GDM1 (cell line): ENCODE measurements at places on chromosomes 6 and 20.

DNA sequence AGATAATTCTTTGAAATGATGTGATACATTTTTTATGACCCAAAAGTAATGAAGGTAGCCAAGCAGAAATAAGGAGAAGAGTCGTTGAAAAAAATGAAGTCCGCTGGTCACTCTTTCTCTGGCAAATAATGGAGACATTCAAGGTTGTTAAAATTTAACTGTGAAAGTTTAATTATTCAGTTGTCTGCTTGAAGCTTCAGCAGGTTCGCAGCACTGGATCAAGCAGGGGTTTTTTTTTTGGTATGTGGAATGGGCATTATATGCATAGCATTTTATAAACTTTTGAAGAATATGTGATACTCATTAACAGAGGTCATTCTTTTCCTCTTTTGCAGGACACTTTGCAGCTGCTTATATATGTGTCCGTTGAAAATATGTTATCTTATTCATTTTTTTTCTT is 21.6 kb upstream of the FUT9 start:
- DNase-seq = no peak

DNA sequence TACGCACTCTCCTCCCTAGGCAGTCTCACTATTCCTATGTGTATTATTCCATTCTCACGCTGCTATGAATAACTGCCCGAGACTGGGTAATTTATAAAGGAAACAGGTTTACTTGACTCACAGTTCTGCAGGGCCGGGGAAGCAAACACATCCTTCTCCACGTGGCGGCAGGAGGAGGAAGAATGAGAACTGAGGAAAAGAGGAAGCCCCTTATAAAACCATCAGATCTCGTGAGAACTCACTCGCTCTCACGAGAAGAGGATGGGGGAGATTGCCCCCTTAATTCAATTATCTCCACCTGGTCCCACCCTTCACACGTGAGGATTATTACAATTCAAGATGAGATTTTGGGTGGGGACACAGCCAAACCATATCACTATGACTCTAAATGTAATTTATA is 61.9 kb downstream of the ECT2L start:
- no peak for DNase-seq

- DNase-seq = no peak
These were observed 25.3 kb downstream of the SNX5 start for GRCh38 chr20:17943343-17943742.

- DNase-seq = no peak
These were observed 20.5 kb downstream of the COL20A1 start for GRCh38 chr20:63313349-63314014.

GRCh38 chr6:5763407-5763806 is 243.3 kb downstream of the NRN1 start:
- DNase-seq = no peak

DNA sequence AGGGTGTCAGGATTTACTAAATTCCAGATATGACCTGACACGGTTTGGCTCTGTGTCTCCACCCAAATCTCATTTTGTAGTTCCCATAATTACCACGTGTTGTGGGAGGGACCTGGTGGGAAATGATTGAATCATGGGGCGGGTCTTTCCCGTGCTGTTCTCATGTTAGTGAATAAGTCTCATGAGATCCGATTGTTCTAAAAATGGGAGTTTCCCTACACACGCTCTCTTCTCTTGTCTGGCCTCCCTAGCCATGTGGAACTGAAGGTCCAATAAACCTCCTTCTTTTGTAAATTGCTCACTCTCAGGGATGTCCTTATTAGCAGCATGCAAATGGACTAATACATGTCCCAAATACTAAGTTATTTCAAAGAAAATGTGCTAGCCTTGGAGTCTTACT is 121.1 kb downstream of the CENPW start:
- DNase-seq = no peak

DNA sequence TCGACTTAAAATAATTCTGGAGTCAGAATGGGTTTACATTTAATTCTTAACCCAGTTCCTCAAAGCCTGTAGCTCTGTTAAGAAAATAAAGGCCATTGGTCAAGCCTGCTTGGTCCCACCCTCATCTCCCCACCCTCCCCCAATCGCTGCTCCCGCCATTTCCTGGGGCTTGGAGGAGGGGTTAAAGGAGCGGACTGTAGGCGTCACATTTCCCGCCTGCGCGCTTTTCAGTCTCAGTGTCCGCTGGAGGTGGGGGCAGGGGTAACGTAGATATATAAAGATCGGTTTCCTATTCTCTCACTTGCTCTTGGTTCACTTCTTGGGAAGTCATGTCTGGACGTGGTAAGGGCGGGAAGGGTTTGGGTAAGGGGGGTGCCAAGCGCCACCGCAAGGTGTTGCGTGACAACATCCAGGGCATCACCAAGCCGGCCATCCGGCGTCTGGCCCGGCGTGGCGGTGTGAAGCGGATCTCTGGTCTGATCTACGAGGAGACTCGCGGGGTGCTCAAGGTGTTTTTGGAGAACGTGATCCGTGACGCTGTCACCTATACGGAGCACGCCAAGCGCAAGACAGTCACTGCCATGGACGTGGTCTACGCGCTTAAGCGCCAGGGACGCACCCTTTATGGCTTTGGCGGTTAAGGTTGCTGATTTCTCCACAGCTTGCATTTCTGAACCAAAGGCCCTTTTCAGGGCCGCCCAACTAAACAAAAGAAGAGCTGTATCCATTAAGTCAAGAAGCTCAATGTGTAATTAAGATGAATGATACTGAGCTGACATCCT is 58.9 kb downstream of the TRIM38 start:
- DNase-seq = peak; percentile 81

GRCh38 chr6:89313006-89313405 is 2.1 kb downstream of the GABRR2 start:
- no peak for DNase-seq

DNA sequence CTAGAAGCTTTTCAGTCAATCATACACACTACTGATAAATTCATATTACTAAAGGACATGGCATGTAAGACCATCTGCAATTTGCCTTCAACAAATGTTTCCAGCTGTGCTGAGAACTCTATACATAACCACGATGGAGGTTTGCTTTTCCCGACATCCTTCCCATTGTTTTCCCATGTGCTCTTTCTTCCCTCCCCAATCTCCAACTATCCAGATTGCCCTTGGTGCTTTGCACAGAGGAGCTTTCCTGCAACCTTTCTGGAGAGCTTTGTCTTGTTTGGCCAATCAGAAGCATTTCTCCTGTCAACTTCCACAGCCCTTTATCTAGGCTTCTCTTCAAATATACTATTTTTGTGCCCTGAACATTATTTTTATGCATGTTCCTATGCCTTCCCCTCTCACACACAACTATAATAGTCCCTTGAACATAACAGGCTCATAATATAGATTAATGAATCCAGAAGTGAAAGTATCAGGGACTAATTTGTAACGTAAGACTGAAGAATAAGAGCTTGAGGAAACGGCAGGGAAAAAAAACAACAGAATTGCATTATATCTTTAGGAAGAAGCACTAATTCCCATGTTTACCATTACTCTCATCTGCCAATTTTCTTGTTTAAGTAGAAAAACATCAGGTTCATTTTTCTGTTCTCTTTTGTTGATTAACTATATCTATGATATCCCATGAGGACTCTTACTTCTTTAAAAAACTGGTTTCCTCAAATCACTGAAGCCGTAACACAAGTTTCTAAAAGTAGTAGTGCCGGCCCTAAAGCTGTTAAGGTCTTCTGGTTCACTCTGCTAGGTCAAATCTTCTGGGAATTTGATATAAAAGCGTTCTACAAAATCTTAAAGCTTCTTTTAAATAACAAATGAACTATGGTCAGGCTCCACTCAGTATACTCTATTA is 20.1 kb downstream of the SMLR1 start:
- DNase-seq = no peak

GRCh38 chr6:135014353-135014832 is 40.2 kb downstream of the HBS1L start:
- DNase-seq = no peak

DNA sequence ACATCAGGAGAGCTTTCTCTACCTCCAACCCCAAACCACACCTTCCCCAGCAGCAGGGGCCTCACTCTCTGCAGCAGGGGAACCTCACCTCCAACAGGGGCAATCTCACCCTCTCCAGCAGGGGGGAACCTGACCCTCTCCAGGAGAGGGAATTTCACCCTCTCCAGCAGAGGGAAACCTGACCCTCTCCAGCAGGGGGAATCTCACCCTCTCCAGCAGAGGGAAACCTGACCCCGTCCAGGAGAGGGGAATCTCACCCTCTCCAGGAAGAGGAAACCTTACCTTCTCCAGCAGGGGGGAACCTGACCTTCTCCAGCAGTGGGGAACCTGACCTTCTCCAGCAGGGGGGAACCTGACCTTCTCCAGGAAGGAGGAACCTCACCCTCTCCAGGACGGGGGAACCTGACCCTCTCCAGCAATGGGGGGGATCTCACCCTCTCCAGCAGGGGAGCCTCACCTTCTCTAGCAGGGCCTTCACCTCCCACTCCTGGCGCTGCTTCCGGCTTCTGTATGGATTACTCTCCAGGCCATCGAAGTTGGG is 3.1 kb downstream of the B3GALT4 start:
- peak; percentile 16 for DNase-seq

DNA sequence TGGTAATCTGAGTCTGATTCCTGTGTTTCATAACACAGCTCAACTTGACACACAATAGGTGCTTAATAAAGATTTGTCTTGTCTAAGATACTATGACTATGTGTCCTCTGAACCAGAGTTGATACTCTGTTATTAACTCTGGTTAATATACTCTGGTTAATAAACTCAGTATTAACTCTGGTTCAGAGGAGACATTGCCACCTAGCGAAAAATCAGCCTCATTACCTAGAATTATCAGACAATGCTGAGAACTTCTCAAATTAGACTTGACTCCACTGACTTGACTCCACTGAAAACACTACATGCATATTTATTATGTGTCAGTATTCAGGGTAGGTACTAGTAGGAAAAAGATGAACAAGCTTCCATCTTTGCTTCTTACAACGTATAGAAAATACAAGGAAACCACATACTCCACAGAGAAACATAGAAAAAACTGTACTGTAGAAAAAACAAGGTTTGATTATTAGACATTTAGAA is 73.9 kb downstream of the AHI1 start:
- DNase-seq = peak; percentile 48

DNA sequence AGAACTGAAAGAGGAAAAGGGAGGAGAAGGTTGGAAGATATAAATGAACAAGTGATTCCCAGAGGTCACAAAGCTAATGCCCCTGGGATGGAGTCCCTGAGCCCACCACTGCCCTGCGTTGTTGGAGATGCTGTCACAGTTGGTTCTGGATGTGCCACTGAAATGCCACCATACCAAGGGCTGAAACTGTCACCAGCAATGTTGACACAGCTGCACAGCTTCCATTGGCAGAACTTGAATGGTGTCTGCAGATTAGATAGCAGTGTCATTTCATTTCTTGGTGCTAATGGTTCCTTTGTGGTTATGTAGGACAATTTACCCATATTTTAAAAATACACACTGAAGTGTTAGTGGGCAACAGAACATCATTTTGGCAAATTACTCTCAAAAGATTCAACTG is 120.7 kb downstream of the TBXT start:
- DNase-seq = no peak

GRCh38 chr6:3836566-3836965 is 12.6 kb upstream of the FAM50B start:
- no peak for DNase-seq

DNA sequence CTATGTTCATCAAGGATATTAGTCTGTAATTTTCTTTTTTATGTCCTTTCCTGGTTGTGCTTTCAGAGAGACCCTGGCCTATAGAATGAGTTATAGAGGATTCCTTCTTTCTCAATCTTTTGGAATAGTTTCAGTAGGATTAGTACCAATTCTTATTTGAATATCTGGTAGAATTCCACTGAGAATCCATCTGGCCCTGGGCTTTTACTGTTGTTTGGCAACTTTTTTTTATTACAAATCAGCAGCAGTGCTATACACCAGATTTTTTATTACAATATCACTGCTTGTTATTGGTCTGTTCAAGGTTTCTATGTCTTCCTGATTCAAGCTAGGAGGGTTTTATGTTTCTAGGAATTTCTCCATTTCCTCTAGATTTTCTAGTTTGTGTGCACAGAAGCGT is 50.0 kb upstream of the NRSN1 start:
- DNase-seq = no peak

DNA sequence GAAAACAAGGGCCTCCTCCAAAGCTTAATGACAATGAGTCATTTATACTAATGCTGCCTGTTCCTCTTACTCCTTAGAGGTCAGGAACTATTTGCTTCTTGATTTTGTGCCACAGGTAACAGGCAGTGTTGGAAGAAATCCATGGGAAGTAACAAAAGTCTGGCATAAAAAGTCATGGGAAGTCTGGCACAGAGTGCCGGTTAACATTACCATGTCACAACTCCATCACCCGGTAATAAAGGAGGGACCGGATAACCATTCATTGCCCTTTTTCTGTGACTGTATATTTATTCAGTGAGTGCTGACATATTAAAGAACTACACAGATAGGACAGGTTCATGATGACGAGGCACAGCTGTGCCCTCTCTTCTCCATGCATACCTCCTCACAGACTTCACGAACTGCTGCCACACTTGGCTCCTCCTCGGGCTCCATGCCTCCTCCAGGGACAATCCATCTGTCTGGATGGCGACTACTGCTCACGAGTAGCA is 50.9 kb downstream of the NUDT3 start:
- no peak for DNase-seq

GRCh38 chr6:77446249-77446648 is 17.0 kb downstream of the HTR1B start:
- DNase-seq = no peak

- no peak for DNase-seq
These were observed 230.2 kb downstream of the ANKRD60 start for GRCh38 chr20:57998276-57998675.

DNA sequence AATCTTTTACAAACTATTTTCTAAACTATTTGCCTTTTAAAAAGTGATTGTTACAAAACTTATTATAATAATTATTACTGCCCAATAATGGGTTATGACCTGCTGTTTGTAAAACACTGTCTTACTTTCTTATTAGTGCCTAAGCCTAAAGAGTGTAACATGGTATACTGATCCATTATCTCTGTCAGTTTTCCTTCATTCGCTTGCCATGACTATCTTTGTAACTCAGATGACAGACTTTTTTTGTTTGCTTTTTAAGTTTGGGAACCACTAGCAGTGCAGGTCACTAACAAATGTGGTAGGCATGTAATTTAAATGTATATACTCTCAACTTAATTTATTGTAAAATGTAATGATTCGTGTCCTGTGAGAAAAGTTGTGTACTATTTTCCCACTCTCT is 9.9 kb upstream of the TFB1M start:
- DNase-seq = no peak

GRCh38 chr6:24403501-24403824 is 727 bp downstream of the MRS2 start:
- DNase-seq = no peak

DNA sequence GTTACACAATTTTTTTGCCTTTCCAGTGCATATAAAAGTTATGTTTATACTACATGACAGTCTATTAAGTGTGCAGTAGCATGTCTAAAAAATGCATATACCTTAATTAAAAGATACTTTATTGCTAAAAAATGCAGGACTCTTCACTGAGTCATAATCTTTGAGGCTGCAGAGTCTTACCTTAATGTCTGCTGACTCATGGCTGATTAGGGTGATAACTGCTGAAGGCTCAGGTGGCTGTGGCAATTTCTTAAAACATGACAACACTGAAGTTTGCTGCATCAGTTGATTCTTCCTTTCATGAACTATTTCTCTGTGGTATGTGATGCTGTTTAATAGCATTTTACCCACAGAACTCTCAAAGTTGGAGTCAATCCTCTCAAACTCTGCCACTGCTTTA is 19.1 kb downstream of the ZSCAN23 start:
- DNase-seq = no peak

GRCh38 chr20:40225596-40225995 is 463.4 kb downstream of the MAFB start:
- no peak for DNase-seq

- no peak for DNase-seq
These were observed 34.5 kb upstream of the PCMTD2 start for GRCh38 chr20:64220891-64221527.
